SK-N-DZ (cell line): ENCODE measurements at places on chromosomes 1 and 21.

DNA sequence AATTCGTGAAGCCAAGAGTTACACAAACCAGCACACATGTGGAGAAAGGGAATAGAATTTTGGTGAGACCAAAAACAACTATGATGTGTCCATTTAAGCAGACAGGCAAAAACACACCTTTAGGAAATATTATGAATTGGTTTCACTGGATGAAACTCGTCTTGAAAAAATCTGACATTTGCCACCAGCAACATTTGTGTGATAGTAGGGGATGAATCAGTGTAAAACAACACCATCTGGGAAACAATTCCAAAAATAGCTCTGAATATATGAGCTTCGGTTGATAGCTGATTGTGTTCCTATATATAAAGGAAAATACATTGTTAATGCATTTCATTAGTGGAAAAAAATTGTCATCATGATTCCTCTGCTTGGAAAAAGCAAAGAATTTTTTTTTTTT lies 327.8 kb downstream of the PAPPA2 start:
- no peak for DNase-seq

- DNase-seq, result no peak
Observed at GRCh38 chr1:170864238-170864637, 71.1 kb upstream of the MROH9 start.

DNA sequence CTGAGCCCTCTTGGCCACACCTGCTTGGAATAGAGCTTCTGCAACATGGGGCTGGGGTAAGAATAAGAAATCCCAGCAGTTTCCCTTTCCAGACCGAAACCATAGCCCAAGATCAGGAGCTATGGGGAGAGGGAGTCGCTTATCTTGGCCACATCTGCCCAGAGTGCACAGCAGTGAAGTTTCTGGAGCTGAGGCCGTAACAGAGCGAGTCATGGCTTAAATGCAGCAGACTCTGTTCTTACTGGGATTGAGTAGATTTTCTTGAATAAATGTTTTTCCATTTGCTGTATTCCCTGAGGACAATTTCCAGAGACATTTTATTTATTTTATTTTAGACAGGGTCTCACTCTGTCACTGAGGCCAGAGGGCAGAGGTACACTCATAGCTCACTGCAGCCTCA lies 33.5 kb downstream of the CFAP57 start:
- no peak for DNase-seq

DNA sequence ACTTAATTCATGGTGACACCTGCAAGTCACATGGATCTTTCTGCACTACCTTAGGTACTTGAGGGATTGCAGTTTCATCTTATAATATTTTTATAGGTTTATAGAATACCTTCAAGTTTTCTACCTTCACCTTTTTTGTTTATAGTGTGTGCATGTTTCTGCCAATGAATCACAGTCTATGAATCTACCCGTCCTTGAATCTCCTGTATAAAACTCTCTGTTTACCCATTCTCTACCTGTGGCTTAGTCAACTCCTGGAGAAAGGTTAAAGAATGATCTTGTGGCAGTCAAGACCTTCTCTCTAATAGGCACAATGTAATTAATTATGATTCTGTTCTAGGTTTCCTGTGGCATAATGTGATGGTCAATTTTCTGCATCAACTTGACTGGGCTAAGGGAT lies 3.2 kb upstream of the GSTM2 start:
- no peak for DNase-seq

GRCh38 chr1:43327549-43328292 lies 9.9 kb upstream of the MPL start:
- DNase-seq, result no peak

DNA sequence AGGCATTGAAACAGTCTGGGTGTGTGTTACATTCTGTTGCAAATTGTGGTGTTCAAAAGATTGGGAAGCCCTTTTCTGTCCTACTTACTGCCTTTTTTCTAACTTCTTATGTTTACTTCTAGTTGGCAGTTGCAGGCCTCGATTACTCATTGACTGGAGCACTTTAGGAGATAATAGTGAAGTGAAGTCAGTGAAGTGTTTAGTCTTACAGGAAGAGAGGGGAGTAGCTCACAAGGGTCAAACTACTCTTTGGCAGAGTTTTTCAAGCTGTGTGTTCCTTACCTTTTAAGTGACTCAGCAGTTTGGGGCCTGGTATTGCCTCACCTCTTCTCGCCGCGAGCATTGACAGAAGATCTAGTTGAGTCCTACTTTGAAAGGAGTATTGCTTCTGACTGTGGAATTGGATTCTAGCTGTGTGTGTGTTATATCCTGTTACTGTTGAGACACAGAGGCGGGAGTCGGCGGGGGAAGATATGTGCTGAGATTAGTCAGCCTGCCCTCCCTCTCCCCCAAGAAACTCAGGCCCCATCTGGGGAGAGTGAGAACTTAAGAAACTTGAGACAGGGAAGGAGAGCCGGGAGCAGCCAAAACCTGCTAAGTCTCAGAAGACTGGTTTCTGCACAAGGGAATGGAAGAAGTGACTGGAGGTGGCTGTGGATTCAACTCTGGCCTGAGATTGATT lies 19.3 kb downstream of the AHCYL1 start:
- no peak for DNase-seq

DNA sequence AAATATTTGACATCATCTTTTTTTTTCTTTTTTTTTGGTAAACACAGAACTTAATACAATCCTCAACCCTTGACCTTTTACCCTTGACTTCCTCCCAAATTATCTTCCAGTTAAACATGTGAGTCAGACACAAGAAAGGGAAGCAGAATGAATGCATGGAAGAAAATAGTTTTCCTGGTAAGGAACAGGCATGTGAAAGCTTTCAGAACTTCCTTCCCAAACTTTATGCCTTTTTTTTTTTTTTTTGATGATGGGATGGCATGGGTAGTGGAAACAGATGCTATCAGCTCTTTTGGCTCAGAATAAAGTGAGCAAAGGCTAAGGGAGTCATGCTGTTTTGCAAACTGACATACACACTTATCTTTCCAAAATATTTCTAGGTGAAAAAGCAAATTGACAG lies 1079.1 kb downstream of the TTLL7 start:
- DNase-seq, result no peak

GRCh38 chr1:152954436-152954835 lies 7.4 kb downstream of the SPRR5 start:
- no peak for DNase-seq

GRCh38 chr1:48418742-48419141 lies 53.3 kb downstream of the SPATA6 start:
- no peak for DNase-seq

- DNase-seq, result peak; percentile 75
Observed at GRCh38 chr1:21022279-21023040, 154.2 kb downstream of the EIF4G3 start.

GRCh38 chr1:118185084-118185832 lies at the start of gene SPAG17:
SPAG17 (minus strand) TSS chr1:118185228; CDS start chr1:118185157, 71 bp downstream.
- DNase-seq, result peak; percentile 39

- DNase-seq, result peak; percentile 59
Observed at GRCh38 chr1:12229835-12230548, at the start of gene VPS13D. VPS13D (plus strand) TSS chr1:12230030; CDS start chr1:12234267, 4,237 bp downstream.

- peak; percentile 79 for DNase-seq
Observed at GRCh38 chr1:89483010-89483756, 41.4 kb upstream of the LRRC8B start.

GRCh38 chr1:24725209-24725651 lies 20.0 kb upstream of the CLIC4 start:
- DNase-seq, result no peak

- DNase-seq, result no peak
Observed at GRCh38 chr1:23200883-23201282, 16.4 kb downstream of the HTR1D start.
